Activated CD8-positive, alpha-beta memory T cell treated with anti-CD3 and anti-CD28 coated beads, Interleukin-2, amount 10 ng/mL, durations not matched to agents 7 days and 5 days (primary cell): ENCODE measurements at places on chromosomes 12 and 14.

GRCh38 chr14:103696466-103697071, 18.7 kb downstream of the XRCC3 start:
- DNase-seq, result no peak

GRCh38 chr14:100662879-100663760, 63.6 kb upstream of the DLK1 start:
- peak; percentile 71 for DNase-seq

- peak; percentile 96 for DNase-seq
These were observed 891.1 kb downstream of the TMEM121 start for GRCh38 chr14:106417224-106418049.

- no peak for DNase-seq
These were observed 8.0 kb downstream of the ASCL1 start for GRCh38 chr12:102965281-102966155.

DNA sequence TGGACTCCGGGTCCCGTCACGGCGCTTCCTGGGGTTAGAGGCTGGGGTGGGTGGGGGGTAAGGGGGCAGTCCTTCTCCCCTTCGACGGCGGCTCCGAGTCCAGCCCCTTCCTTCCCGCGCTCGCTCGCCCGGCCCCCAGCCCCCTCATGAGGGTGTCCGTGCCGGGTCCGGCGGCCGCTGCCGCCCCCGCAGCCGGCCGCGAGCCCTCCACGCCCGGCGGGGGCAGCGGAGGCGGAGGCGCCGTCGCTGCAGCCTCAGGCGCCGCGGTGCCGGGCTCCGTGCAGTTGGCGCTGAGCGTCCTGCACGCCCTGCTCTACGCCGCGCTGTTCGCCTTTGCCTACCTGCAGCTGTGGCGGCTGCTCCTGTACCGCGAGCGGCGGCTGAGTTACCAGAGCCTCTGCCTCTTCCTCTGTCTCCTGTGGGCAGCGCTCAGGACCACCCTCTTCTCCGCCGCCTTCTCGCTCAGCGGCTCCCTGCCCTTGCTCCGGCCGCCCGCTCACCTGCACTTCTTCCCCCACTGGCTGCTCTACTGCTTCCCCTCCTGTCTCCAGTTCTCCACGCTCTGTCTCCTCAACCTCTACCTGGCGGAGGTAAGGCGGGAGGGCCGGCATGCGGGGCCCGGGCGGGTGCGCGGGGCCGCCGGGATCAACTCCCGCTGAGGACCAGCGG, 500 bp downstream of the GPR137C start:
- DNase-seq, result peak; percentile 63

DNA sequence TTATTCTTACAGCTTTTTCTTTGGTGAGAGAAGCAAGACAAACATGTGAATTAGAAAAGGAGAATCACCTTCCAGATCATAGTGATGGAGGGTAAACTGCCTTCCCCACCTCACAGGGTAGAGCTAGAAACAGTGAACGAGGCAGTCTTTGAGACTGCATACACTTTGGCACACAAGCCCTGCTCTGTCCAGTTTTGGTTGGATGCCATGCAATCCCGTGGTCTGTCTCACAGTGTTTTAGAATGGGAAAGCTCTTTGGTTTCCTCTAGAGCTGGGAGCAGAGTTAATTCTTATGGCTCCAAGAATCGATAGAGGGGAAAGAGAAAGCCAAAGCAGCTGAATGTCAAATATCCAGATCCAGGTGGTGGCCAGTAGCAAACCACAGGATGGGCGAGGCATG, 21.9 kb downstream of the TDP1 start:
- DNase-seq, result no peak

GRCh38 chr14:65258391-65258790, 154.1 kb upstream of the FUT8 start:
- no peak for DNase-seq

GRCh38 chr14:61120576-61120975, 139.5 kb downstream of the SLC38A6 start:
- peak; percentile 59 for DNase-seq

GRCh38 chr14:74501135-74501614, 7.6 kb downstream of the ISCA2 start:
- DNase-seq, result no peak

GRCh38 chr12:67656251-67656650, 7.7 kb downstream of the DYRK2 start:
- no peak for DNase-seq

DNA sequence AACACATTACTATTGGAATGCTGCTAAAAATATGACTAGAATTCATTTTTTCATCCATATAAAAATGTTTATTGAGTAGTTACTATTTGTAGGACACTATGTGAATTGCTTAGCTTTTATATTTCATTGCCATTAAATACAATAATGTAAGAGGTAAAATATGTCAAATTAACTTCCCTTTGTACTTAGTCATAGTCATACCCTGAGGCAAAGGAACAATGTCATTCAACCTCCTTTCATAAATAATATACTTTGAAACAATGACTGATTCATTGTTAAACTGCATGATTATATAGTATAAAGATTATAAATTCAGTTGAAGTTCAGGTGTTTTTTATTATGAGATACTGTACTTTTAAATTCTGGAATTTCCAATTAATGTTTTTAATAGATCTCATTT, 105.2 kb downstream of the GARIN6 start:
- DNase-seq, result no peak

DNA sequence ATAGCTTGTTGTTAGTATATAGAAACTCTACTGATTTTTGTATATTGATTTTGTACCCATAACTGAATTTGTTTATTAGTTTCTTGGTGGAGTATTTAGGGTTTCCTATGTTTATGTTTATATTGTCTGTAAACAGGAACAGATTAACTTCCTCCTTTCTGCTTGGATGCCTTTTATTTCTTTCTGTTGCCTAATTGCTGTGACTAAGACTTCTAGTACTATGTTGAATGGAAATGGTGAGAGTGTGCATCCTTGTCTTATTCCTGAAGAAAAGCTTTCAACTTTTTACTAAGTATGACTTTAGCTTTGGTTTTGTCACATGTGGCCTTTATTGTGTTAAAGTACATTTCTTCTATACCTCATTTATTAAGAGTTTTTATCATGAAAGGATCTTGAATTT, 20.9 kb downstream of the FBXW8 start:
- DNase-seq, result no peak

- no peak for DNase-seq
These were observed 82.5 kb downstream of the MAP3K9 start for GRCh38 chr14:70726651-70727375.

DNA sequence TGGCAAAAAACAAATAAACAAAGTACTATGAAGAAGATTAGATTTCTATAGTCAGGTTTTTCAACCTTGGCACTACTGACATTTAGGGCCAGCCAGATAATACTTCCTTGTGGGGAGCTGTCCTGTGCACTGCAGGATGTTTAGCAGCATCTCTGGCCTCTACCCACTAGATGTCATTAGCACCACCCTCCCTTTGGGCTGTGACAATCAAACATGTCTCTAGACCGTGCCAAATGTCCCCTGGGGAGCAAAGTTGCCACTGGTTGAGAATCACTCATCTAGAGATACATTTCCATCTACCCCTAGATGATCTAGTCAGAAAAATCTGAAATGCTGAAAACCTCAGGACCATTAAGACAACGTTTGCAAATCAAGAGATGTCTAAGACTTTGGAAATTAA, 29.9 kb downstream of the SRRM4 start:
- no peak for DNase-seq

GRCh38 chr12:109773384-109774011, 59.7 kb downstream of the TRPV4 start:
- DNase-seq, result no peak

DNA sequence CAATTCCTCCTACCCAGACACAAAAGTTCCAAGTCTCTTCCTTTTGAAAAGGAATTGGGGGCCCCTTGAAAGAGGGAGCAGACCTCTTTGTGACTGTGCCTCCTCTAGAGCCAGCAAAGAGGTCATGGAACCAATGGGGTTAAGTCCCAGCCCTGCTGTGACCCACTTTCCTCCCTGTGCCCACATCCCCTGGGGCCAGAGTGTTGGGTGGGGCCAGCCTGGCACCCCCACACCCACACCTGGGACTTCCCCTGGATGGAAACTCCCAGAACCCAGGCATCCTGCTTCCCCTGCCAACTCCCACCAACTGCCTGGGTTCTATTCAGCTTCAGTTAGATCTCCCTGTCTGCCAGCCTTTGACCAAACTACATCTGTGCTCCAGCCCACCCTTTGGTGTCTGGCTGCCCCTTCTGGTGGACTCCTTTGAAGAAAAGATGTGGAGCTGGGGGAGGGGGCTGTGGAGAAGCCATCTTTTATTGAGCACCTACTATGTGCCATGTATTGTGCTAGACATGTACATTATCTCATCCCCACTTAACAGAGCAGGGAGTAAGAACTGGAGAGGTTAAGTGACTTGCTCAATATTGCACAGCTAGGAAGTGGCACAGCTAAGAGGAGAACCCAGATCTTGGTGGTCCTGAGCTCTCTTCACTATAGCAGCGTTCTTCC, 4.6 kb upstream of the RARG start:
- DNase-seq, result no peak

- DNase-seq, result no peak
These were observed 42.5 kb upstream of the BCAT1 start for GRCh38 chr12:24991209-24992049.

- DNase-seq, result no peak
These were observed 168.7 kb upstream of the HIF1A start for GRCh38 chr14:61526405-61527312.

- DNase-seq, result no peak
These were observed 76.3 kb downstream of the RIMBP2 start for GRCh38 chr12:130639476-130640424.
